ENCODE measurements at places on chromosomes 3 and 15. TPM values are rescaled to one million over a fixed set of nuclear protein-coding genes. Genes with fewer than 3 reads are reported as not detected.

Gene MOBP
- not detected for total RNA-seq

Gene LTF
- not detected for total RNA-seq

Gene EPHA3
- 7.8 TPM for total RNA-seq

Gene C3orf85
- total RNA-seq, result not detected

- DNase-seq, result no peak
Measured at GRCh38 chr3:188507244-188507720, 353.3 kb downstream of the LPP start.

Gene FBXL2
- 7.3 TPM for total RNA-seq

- DNase-seq, result no peak
Measured at GRCh38 chr3:53218131-53218530, 37.7 kb downstream of the TKT start.

DNA sequence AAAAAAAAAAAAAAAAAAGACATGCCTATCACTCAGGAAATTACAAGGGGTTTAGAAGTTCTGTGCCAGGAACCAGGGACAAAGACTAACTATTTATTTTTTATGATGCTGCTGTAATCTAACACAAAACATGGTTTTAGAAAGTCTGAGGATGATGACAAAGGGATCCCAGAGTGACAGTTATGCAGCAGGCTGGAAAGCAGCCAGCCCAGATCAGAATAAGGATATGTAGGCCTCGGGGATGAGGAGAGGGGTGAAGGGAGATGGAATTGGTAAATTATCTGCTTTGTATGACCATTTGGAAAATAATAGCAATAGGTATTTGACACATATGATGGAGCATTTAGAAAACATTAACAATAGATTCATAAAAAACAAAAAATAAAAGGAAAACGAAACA lies 34.1 kb upstream of the NMD3 start:
- DNase-seq, result no peak

Gene FANCD2OS
- total RNA-seq, result not detected

Gene FBXW12
- total RNA-seq, result not detected

Gene RBMS3
- 29.6 TPM for total RNA-seq

- no peak for DNase-seq
Measured at GRCh38 chr3:108305484-108306172, 9.3 kb downstream of the HHLA2 start.

Gene SPATA12
- total RNA-seq, result 0.12 TPM

- peak; percentile 83 for DNase-seq
Measured at GRCh38 chr3:29065211-29065785, 215.6 kb upstream of the RBMS3 start.

- DNase-seq, result peak; percentile 89
Measured at GRCh38 chr15:48868536-48868935, 9.4 kb upstream of the EID1 start.

- DNase-seq, result no peak
Measured at GRCh38 chr3:160400702-160401150, 1.3 kb downstream of the SMC4 start.

DNA sequence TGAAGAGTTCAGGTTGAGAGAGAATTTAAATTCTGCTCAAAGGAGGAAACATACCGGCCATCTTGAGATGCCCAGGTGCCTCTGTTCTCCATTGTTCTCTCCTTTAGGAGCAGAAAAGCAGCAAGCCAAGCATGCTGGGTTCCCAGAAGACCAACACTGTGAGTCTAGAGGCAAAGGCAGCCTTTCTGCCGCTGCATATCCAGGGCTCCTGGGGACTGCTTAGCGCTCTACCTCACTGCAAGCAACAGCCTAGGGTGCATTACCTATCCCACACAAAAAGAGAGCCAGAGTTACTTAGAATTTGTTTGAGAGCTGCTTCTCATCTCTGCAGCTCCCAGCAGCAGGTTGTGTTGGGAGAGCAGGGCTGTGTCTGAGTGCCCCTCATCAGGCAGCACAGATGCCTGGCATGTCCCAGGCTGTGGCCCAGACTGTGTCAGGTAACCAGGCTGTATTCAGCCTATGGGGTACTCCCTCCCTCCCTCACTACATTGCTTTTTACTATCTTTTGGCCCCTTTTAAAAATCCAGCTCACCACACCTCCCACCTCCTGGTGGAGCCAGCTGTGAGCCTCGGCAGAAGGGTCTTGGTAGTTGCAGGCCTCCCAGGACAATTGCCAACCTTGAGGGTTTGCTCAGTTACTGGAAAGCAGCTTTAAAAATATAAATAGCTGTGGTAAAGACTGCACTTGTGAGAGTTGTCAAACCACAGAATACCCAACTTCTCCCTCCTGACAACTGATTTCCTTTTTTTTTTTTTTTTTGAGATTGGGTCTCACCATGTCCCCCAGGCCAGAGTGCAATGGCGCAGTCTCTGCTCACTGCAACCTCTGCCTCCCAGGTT lies 30.2 kb downstream of the BCL2L10 start:
- DNase-seq, result no peak

GRCh38 chr3:135172191-135172869 lies 377.3 kb downstream of the EPHB1 start:
- no peak for DNase-seq

DNA sequence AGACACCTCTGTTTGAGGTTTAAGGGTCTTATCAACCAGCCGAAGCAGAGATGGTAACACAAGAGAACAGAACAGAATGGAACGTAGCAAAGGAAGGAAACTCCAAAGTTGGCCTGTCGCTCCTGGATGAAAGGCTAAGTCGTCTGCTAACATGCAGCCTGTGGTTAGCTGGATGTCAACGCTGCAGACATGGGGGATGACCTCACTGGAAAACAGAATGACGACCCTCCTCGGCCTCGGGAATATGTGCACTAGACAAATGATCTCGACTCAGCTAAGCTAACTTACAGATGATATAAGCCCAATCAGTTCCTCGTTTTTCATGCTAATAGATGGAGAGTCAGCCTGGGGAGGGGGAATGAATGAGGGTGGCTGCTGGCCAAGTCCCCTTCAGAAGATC lies 177.8 kb upstream of the LRTM1 start:
- DNase-seq, result no peak

DNA sequence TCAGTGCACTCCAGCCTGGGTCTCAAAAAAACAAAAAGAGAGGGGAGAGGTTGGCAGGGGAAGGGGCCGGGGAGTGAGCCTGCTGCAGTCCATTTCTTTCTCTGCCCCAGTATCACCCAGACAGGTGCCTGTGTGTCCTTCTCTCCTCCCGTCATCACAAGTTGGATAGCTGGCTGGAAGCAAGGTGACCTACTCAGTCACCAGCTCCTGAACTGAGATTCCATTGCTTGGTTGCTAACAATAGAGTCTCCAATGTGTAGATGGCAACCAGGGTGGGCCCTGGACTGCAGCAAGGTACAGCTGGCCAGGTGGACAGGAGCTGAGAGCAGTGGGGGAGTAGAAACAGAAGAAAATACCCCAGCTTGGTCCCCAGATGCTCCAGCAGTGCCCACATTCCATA lies 4.6 kb downstream of the LRRC2 start:
- no peak for DNase-seq

- DNase-seq, result peak; percentile 59
Measured at GRCh38 chr3:118817748-118818165, 216.9 kb downstream of the IGSF11 start.

DNA sequence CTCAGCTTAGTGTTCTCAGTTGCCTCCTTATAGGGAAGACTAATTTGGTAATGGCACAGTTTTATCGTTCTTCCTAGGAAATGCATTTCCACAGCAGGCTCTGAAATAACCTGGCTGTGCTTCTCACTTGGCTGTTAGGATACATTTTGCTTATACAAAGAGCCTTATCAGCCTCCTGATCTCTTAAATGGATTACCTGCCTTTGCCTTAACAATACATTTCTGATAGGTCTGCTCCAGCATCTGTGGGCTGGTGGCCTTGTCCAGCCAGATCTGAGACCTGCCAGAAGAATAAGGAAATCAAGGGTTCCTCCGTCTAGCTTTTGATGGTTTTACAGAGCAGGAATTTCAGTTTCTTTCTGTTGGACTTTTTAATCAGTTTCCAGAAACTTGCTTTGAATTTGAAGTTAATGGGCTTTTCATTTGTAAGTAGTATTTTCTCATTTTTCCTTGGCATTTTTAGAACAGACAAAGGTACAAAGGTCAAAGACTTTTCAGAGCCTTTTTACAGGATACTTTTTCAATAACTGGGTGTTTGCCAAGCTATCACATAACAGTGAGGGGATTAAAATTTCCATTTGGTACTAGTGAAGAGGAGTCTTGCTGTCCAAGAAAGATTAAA lies 116.3 kb downstream of the AKAP13 start:
- no peak for DNase-seq

Data from NCI-H460 (cell line).